ENCODE measurements at places on chromosomes 1 and 21.

DNA sequence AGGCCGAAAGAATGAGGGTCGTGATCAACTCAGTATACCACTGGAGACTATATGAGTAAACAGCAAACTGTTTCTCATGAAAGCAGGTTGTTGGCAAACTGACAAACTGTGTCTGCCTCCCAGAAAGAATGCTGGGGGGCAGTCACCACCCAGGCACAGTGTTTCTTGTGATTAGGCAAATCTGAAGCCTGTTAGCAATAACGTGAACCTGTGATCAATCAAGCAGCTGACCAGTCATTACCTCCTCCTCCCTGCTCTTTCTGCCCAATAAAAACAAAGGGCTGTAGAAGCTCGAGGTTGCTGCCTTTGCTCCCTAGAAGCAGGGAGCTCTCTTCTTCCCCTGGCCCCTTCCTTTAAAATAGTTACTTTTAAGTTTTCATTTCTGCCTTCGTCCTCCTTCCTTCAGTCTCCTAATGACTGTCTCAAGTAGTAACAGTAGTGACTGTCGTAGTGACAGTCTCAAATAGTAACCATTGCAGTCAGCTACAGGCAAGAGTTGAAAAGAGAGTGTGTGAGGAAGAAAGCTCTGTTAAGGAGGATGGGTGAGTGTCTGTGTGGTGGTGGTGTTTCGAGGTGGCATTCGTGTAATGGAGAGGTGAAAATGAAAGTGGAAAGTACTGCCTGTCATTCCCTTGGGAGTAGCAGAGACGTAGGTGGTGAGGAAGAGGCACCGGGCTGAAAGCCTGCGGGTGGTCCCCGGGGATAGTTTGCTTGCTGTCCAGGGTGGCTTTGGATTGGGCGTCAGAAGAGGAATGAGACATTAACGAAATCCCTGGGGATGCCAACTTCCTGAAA is 14.5 kb downstream of the HHAT start:
- DNase-seq: no peak

GRCh38 chr21:44947111-44947929 is 7.5 kb downstream of the SLX9 start:
- DNase-seq: no peak

- no peak for DNase-seq
Observed at GRCh38 chr21:38250991-38251418, 5.8 kb upstream of the KCNJ15 start.

DNA sequence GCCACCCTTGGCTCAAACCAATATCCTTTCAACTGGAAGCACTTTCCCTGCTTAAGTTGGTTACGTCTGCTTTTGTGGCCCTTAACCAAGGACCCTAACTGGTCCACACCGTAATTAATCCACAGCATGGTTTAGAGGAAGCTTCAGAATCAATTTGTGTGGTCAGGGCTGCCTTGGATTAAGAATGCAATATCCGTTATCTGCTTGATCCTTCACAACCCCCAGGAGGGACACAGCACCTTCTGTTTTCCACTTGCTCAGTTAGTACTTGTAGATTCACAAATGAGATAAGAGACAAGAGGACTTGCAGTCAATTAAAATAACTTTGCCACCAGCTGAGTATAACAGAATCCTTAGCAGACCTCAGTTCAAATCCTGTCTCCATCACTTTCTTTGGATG is 56.9 kb upstream of the LRP8 start:
- DNase-seq: no peak

DNA sequence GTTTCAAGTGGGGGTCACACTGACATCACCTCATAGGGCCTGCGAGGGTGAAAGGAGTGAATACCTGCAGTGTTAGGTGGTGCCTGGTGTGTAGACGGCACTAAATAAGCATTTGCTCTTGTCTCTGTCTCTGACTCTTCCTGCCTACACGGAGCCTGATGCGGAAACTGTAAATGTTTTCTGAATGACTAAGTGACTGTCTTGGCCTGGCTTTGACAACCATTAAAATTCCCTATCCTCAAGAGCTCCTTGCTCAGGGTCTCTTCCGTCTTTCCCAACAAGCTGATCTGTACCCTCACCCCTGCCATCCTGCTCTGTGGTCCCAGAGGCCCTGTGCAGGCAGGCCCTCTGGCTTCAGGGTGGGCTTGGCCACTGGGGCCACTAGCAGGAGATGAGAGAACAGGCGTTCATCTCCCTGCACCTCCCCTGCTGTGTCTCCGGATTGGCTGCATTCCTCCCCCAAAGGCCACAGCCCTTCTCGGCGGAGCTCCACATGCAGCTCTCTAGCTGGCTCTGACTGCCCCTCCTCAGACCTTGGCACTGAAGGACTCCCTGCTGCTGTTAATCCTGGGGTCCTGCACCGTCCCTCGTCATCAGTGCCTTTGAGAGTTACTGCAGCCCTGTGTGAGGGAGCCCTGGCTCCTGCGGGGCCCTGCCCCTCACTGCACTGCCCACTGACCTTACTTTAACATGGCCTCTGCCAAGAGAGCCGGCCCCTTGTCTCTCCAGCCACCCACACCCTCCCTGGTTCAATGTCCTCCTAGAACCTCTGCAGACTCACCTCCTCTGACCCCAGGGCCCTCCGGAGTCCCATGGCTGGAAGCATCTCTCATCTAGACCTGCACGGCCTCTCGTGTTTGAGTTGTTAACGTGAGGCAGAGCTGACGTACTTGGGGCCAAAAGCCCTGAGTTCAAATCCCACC is 211.1 kb downstream of the MATN1 start:
- DNase-seq: no peak

DNA sequence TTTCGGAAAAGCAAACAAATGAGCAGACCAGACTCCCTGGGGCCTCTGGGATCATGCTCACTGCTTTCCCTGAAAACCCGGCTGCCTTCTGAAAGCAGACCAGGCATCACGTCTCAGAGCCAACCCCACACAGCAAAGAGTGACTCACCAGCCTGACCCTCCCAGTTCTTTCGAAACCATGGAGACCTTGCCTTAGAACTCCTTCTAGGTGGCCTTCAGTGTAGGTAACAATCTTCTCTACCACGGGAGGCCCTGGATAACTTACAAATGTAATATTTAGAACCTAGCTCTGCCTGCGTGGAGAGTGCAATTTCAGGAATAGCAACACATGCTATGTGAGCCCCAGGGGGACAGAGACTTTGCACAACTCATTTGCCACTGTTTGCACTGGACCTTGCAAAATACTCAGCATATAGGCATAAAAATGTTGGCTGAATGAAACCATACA is 105.2 kb downstream of the SUSD4 start:
- no peak for DNase-seq

DNA sequence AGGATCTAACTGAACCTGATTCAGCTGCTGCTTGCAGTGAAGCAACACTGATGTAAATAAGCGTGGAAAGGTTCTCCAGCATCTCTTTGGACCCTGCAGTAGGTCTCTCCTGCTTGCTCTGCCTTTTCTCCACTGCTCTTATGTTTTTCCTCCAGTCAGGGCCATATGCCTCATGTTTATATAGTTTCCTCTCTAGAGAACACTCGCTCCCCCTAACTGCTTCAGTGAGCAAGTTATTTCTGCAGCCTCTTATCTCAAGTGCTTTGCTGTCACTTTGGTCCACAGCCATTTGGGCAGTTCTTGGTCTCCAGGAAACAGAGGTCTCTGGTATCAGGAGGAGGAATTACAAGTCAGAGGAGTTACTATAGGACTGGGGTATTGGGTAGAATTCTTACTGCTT is 5.3 kb downstream of the PRUNE1 start:
- no peak for DNase-seq

GRCh38 chr1:240399381-240399780 is 212.6 kb downstream of the GREM2 start:
- no peak for DNase-seq

GRCh38 chr1:67226688-67227087 is 60.4 kb downstream of the IL23R start:
- no peak for DNase-seq

DNA sequence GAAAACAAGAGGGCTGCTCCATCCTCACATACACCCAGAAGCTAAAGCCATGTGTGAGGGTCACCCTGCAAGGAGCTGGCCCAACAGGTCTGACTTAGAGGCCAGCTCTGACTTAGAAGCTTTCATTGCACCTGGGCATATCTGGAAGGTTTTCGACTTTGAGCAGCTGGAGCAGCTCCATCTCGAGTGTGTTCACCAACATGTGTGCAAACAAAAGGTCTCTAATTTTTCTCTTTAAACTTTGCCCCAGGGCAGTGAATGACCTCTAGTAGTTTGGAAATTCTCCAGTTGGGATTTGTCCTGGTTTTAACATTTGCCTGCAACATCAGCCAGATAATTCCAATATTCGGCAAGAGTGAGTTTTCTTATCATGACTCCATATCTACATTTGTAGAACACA is 108.3 kb downstream of the TNR start:
- no peak for DNase-seq

DNA sequence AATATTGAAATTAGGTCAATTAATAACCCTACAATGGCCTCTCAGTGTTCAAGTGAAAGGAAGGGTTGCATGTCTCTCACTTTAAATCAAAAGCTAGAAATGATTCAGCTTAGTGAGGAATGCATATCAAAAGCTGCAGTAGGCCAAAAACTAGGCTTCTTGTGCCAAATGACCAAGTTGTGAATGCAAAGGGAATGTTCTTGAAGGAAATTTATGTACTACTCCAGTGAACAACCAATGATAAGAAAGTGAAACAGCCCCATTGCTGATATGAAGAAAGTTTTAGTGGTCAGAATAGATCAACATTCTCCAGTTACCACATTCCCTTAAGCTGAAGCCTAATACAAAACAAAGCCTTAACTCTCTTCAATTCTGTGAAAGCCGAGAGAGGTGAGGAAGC is 10.0 kb downstream of the MAEL start:
- DNase-seq: no peak

- DNase-seq: no peak
Observed at GRCh38 chr21:15560383-15561056, 169.3 kb upstream of the USP25 start.

GRCh38 chr1:178052650-178053461 is 41.0 kb upstream of the RASAL2 start:
- DNase-seq: no peak

DNA sequence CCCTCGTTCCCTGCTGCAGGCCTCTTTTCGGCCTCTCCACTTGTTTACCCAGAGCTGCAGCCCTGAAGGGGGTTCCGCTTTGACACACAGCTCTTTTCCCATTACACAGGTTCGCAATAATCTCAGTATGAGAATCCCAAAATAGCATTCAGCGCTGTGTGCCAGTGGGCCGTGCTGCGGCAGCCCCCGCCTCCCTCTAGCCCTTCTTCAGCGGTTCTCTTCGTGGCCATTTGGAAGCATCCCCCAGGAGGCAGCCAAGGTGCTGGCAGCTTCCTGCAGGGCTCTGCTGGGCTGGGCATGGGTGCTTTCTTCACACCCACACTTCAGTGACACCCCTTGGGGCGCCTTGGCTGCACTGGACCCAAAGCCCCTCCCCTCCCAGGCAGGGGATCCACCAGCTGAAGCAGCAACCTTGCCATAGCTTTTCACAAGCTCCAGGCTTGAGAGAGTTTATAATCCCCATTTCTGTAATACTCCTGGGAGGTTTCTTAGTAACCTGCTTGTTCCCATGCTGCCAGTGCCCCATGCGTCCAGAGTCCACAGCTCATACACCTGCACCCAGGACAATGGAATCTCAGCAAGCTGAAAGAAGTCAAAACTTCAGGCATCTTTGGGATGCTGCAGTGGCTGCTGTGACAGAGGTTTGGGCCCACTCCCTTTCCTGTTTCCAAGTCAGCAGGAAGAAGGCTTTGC is 8.1 kb downstream of the NCF2 start:
- DNase-seq: no peak

DNA sequence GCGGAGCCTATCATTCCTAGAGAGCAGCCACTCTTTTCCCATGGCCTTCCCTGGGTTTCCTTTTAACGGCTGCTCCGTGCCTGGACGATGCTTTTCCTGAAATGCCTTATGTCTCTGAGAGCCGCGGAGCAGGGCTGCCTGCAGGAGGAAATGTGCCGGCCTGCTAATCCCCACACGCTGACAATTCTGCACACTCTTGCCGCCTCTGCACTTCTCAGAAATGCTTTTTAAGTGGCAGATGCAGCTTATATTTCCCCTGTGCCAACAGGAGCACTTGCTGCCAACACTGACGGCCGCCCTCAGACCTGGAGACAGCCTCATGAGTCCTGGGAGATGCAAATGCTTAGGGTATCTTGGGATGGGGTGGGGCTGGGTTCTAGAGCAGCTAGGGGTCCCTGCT is 253.2 kb downstream of the GRIK3 start:
- peak; percentile 24 for DNase-seq

- no peak for DNase-seq
Observed at GRCh38 chr1:72462186-72462905, 180.0 kb upstream of the NEGR1 start.

- no peak for DNase-seq
Observed at GRCh38 chr1:90763930-90764329, 46.8 kb upstream of the BARHL2 start.

- no peak for DNase-seq
Observed at GRCh38 chr1:67299296-67299695, 8.4 kb upstream of the IL12RB2 start.

DNA sequence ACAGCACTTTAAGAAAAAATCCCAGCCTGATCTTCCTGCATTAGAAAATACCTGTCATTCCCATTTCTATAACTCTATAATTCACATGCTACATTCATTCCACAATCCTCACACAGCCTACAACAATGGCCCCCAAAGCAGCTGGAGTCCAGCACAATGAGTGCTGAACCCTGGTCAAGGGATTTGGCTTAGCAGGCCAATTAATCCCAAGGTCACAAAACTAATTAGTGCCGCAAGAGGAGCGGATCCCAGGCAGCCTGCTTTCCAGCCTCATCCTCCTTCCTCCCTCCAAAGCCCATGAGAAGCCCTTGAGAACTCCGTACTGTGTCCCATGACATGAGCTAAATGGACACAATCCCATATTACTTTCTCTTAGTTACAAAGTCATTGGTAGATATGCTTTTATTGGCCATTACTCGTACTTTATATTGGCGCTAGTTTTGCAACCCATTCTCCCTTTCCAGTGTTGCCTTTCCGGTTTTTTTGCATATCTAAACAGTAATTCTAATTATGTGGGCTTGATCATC is 94.8 kb downstream of the DAB1 start:
- no peak for DNase-seq

- no peak for DNase-seq
Observed at GRCh38 chr1:241679404-241679803, 27.3 kb downstream of the WDR64 start.

DNA sequence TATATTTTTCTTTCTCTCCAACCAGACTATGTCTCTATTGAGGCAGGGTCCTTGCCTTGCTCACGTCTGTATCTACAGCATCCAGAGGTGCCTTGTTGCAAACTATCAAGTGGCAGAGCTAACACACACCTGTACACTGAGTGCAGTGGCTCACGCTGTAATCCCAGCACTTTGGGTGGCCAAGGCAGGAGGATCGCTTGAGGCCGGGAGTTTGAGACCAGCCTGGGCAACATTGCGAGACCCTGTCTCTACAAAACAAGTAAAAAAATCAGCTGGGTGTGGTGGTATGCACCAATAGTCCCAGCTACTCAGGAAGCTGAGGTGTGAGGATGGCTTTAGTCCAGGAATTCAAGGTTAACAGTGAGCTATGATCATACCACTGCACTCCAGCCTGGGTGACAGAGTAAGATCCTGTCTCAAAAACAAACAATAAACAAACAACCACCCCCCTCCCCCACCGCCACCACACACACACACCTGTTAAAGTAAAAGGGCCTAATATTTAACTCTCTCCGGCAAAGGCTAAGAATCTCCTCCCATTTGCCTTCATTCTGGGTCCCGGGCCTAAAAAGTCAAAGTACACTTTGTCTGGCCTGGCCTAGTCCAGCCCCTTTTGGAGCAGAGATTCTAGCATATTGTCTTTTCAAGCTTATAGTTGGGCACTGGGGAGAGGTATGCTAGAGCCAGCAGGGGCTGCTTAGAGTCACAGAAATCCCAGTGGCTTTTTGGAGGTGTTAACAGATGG is 9.5 kb upstream of the SLFNL1 start:
- DNase-seq: no peak

All from hypothalamus (tissue), 51 donors.